Cerebellar cortex (tissue), 1 donor: ENCODE measurements at places on chromosomes 7 and 10.

DNA sequence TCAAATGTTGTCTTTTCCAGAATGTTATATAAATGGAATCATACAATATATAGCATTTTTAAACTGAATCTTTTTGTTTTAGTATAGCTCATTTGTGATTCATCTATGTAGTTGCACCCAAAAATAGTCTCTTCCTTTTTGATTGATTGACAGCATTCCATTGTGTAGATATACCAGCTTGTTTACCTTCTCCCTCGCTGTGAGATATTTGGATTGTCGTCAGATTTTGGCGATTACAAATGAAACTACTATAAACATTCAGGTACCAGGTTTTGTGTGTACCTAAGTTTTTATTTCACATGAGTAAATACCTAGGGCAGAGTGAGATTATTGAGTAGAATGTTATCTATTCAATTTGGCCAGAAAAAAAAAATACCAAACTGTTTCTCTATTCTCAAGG is 584.7 kb upstream of the SORCS1 start:
- no peak for DNase-seq

- no peak for DNase-seq
Measured at GRCh38 chr7:22686620-22687019, 40.4 kb upstream of the IL6 start.

DNA sequence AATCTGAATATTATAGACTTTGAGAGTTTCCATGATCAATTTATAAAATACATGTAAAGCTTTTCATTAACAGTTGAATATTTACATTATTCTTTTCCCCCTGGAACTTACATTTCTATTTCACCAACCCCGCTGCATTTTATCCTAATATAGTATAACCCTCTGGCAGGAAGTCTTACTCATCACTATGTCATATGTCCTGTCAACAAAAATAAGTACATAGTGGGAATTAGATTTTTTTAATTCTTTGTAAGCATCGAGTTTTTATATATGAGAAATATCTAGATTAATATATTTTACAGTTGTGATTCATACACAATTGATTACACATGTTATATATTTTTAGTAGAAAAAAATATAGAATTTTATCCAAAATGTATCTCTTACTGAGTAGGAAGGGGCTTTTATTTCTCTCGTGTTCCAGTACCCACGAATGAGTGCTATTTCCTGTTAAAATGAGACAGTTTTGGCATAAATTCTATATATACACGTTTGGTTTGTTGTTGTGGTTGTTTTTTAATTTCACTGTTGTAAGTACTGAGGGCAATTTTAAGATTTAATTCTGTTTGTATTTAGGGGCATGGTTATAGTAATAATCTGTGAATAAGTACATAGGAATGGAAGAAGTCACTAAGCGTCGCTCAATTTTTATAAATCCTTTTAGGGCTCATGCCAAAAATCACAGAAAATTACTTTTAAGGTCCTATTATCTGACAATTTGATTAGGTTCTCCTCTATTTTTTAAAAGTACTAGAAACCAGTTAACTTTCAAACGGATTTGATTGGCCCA is 87.1 kb downstream of the HECW1 start:
- DNase-seq: no peak

DNA sequence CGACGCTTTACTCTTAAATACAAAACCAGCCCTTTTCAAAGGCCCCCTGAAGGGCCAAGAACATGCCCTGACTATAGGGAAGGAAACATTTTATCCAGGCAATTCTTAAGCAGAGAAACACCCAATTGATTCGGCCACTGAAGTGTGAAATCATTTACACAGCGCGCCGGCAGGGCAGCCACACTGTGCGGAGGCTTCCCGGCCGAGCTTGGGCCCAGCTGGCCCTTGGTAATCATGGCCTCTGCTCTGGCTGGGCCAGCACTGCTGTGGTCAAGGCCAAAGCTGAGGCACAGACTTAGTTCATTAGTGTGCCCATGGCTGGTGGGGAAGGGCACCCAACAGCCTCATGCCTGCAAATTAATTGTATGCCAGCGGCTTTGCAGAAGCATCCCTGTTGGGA is 143.7 kb upstream of the HABP2 start:
- no peak for DNase-seq

DNA sequence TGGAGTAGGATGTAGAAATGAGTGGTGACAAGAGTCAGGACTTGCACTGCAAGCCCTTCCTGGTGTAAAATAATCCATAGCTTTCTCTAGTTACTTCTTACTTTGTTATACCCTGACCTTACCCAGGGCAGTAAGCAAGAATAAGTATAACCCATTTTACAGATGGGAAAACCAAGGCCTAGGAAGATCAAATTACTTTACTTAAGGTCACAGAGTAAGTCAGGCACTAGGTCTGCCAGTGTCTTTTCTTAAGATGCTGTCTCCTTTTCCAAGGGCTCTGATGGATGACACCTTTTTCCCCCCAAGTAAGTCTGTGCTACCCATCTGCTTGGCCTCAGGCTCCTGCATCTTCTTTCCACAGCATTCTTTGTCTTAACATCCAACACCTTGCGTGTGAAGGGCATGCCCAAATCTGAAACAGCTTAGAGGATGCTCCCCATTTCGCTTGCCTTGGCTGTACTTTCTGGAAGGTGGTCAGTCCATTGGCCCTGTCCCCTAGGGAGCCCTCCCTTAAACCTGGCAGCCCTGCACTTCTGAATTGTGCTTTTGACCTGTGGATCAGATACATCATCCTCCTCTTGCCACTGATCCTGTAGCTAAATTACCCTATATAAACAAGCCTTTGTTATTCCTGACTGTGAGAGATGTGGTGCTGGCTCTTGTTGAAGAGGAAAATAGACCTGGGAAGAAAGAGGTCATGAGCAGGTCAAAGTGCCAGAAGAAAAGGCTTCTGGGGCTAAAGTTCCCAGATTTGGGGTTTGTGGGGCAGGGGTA is 168.6 kb downstream of the LRMDA start:
- DNase-seq: no peak

DNA sequence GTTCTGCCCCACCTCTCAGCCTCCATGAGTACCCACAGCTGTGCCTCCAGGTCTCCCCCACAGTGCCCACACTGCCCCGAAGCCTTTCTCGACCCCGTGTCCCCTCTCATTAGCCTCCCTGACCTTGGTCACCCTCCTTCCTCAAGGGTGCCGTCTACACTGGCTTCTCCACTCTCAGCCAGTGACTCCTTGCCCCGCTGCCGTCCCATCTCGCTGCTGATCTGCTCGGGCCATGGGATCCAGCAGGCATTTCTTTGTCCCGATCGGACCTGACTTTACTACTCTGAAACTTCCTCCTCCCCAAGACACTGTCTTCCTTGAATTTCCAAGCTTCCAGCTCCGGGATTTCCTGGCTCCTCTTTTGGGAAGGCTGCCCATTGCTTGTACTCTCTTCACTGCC is 31.3 kb downstream of the FKBP6 start:
- DNase-seq: no peak

DNA sequence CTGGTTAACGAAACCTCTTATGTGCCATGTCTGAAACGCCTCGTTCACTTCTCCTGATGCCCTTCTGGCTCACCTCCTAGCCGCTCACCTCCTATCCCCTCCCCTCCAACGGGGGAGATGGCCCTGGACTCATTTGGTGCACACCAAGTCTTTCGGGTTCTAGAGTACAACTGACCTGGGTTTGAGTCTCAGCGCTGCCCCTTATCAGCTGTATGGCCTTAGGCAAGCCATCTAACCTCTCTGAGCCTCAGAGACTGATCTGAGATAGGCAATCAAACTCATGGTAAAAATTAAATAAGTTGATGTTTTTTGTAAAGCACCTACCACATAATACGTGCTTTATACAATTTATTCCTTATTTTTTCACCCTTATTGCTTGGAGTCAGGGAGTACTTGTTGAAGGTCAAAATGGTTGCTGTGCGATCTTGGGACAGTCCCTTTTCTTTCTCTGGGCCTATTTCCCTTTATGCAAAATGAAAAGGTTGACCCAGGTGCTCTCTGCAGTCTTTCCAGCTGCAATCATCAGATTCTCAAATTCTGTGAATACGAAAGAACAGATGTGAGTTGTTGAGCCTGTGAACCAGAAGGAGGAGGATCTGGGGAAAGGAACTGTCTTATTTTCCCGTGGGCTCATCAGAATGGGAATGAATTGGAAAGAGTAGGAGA is 31.2 kb upstream of the PLEKHA1 start:
- DNase-seq: no peak

GRCh38 chr10:119754936-119755335 is 29.1 kb downstream of the INPP5F start:
- no peak for DNase-seq

GRCh38 chr10:108388706-108389105 is 1224.2 kb upstream of the SORCS1 start:
- no peak for DNase-seq

- peak; percentile 58 for DNase-seq
Measured at GRCh38 chr7:30815951-30816644, 44.9 kb downstream of the MINDY4 start.
